Adrenal gland (tissue), 19 donors: ENCODE measurements at places on chromosomes 2 and 18. TPM values are rescaled to one million over a fixed set of nuclear protein-coding genes. Genes with fewer than 3 reads are reported as not detected.

DNA sequence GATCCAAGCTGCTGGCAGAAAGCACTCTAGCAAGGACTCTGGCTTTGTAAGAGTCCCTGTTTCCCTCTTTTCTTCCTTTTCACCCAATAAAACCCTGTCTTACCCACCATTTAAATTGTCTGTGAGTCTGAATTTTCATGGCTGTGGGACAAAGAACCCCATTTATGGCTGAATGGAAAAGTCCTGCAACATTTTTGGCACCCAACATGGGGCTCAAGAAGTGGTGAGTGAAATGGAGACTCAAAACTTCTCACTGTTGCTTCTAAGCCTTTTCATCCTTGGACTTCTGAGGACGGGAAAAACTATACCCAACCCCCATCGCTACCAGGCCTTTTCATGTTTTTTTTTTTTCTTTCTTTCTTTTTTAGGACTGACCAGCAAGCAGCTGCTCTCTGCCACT is 329.5 kb upstream of the CWC22 start:
- no peak overlapping the region for H3K4me3 ChIP-seq
- no peak overlapping the region for H3K27ac ChIP-seq
- H3K4me1 ChIP-seq = no peaks in the 10 kb centered on the region
- H3K36me3 ChIP-seq = no peaks in the 10 kb centered on the region
- DNase-seq = no peak
- H3K27me3 ChIP-seq = no peaks in the 10 kb centered on the region

DNA sequence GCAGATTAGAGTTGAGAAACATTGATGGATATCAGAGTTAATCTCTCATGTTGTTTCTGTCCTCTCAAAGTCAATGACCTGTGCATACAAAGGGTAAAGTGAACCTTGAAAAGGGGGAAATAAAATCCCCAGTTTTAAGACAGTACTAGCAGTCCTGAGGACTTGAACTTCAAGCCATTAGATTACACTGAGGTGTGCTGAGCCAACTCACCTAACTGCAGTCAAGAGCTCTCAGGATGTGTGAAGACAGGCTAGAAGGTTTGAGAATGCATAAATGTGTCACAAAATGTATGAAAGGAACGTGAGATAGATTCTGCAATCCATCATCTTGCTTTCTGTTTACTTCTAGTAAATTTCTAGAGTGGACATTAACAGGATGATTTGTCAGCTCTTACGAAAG is 35.5 kb downstream of the DOCK10 start:
- no peak for DNase-seq
- no peak overlapping the region for H3K4me3 ChIP-seq
- H3K4me1 ChIP-seq = peaks cover 7% of the 10 kb centered on the region
- no peak overlapping the region for H3K27ac ChIP-seq
- H3K36me3 ChIP-seq = no peaks in the 10 kb centered on the region
- no peaks in the 10 kb centered on the region for H3K27me3 ChIP-seq

The GREB1 gene
- 4.3 TPM for total RNA-seq

GRCh38 chr2:55157474-55157884 is 74.6 kb downstream of the CLHC1 start:
- DNase-seq = peak; percentile 42
- H3K27ac ChIP-seq = no peak overlapping the region
- no peaks in the 10 kb centered on the region for H3K36me3 ChIP-seq
- no peak overlapping the region for H3K4me3 ChIP-seq

The SLC4A1AP gene
- 23.3 TPM for total RNA-seq
